ENCODE measurements at places on chromosomes 4 and X.

GRCh38 chr4:30601070-30601865 lies 118.9 kb upstream of the PCDH7 start:
- DNase-seq: no peak

GRCh38 chr4:2361366-2362265 lies 56.8 kb downstream of the ZFYVE28 start:
- no peak for DNase-seq

DNA sequence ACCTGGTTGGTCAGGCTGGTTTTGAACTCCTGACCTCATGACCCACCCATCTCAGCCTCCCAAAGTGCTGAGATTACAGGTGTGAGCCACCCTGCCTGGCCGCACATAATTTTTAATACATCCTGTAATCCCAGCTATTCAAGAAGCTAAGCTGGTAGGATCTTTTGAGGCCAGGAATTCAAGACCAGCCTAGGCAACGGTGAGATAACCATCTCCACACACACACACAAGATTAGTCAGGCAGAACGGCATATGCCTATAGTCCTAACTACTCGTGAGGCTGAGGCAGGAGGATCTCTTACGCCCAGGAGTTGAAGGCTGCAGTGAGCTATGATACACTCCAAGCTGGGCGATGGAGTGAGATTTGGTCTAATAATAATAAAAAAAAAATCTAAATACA lies 212.4 kb upstream of the NEIL3 start:
- DNase-seq: no peak

DNA sequence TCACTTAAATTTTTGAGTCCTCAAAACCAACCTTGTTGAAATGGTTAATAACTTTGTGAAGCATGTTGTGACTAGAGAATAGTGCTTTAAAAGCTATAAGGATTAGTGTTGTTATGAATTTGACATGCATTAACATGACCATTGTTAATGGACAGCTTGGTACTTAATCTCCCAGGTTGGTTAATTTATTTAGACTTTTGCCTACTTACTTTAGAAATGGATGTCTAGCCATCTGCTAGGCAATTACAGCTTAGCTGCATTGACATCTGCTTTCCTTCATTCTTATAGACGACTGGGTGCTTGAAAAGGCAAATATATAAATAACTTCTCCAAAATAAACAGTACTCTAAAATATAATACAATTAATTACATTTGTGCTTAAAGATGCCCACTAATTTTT lies 368.0 kb downstream of the CCSER1 start:
- DNase-seq: no peak

DNA sequence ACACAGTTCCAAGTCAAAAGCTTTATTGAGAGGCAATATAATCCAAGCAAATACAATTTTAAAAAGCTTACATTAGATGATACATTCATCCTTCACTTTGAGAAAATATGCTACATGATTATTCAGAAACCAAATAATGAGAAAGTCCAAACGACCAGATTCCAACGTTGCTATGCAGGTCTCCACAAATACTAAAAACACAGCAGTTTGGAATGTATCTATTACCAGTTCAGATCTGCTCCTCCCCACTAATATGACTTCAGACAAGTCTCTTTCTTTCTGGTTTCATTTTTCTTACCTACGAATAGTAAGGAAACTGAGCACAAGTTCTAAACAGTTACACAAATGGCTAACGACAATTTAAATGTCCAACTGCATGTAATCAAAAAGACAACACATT lies 9.5 kb downstream of the NAF1 start:
- peak; percentile 77 for DNase-seq

- no peak for DNase-seq
Observed at GRCh38 chrX:21735768-21736127, 22.2 kb downstream of the SMPX start.

DNA sequence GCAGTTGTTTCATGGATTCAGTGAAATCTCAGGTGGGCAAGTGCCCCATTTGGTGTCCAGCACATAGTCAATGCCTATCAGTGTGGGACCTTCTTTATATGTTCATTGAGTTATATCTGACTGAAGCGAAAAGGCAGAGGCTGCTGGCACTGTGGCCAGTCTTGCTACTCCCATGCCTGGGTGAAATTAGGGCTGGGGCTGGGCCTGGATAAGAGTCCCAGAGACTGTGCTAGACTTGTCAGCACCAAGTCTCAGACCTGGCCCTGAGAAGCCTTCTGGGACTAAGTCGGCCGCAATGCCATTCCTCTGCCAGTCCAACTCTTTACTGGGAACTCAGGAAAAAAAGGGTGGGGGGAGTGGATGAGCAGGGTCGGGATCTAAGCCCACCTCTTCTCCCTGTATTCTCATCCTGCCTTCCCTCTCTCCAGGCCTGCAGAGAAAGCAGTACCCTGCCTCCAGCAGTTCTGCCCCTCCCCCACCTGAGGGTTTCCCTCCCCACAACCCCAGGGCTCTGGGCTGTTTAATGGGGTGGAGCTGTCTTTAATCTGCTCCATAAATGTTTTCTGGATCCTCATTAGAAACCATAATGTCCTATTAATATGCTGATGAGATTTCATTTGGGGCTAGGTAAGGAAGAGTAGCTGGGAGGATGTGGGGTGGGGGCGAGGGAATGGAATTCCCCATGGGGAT lies 153.5 kb upstream of the PJA1 start:
- DNase-seq: no peak

- no peak for DNase-seq
Observed at GRCh38 chrX:68488657-68489056, 10.2 kb upstream of the YIPF6 start.

DNA sequence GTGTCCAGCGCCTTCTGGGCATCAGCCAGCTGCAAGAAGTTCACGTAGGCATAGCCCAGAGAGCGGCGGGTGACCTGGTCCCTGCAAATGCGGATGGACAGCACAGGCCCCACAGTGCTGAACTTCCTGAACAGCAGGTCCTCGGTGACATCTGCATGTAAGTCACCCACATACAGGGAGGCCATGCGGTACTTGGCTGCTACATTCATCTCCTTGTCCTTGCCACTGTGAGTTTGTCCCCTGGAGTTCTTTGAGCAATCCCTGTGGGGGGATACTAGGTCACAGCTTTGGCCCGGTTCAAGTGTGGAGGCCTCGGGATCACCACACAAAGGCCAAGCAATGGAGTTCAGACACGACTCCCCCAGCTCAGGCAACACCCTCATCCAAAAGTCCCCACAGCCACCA lies 776 bp downstream of the PABPC4L start:
- DNase-seq: peak; percentile 9

GRCh38 chrX:3450881-3451570 lies 104.6 kb upstream of the MXRA5 start:
- peak; percentile 87 for DNase-seq

GRCh38 chr4:118284169-118284568 lies 68.6 kb downstream of the PRSS12 start:
- DNase-seq: no peak

DNA sequence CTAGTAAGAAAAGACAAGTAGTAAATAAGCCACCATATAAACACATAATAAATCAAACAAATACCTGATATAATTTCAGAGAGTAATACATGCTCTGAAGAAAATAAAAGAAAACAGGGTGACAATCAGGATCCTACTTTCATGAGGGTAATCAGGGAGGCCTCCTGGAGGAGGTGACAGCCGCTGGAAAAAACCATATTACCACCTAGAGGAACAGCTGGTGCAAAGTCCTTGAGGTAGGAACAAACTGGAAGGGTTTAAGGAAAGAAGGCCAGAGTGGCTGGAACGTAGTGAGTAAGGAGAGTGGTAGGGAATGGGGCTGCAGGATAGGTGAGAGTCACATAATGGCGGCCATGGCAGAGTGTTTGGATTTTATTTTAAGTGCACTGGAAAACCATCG lies 19.1 kb upstream of the PLAC1 start:
- no peak for DNase-seq

DNA sequence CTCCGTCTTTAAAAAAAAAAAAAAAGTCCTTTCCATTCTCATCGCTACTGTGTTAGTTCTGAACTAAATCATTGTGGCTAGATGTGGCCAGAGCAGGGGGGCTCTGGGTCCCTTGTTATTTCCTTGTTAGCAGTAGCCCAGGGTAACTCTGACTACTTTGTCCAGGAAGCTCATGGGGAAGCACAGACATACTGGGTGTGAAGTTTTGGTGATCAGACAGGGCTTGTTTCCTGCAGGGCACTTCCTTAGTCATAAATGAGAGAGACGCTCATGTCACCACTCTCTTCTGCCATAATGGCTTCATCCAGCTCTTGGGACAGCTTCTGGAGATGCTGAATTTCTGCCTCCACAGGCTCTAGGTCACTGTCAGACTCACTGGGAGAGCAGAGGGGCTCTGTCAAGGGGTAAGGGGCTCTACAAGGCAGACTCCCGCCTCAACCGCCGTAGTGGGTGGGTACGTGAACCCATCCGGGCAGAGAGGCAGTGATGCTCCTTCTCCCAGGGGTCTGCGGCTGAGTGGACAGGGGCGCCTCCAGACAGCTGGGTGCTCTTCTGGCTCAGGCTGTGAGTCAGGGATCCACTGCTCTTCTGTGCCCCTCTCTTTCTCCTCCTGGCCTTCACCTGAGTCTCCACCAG lies 12.9 kb downstream of the STIM2 start:
- DNase-seq: no peak

DNA sequence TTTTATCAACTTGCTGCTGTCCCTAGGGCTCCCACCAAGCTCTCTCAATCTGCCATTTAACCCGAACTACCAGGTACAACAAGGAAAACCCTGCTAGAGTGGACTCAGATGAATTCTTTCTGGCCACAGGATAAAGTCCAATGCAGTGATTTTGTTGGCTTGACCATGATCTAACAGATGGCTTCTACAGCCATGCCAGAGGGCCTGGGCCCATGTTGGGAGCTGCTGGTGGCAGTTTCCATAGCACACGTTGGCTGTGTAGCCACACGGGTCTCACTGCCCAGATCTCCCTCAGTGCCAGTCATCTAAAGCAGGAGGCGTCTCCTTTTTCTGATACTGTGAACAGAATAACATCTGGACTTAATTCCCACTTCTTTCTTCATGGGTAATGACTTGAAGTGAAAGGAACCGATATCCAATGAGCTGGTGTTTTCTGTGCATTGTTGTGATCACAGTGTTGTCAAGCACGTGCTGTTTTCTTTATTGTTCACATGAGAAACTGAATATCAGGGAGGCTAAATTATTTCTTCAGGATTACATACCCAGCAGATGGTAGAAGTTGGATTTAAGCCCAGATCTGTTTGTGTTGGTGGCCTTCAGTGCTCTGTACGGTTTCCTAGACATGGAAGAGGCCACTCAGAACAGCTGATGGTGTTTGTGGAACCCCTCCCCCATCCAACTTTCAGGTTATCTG lies 85.2 kb upstream of the CLCN4 start:
- DNase-seq: no peak

GRCh38 chr4:169167957-169168858 lies 102.5 kb downstream of the SH3RF1 start:
- DNase-seq: no peak

DNA sequence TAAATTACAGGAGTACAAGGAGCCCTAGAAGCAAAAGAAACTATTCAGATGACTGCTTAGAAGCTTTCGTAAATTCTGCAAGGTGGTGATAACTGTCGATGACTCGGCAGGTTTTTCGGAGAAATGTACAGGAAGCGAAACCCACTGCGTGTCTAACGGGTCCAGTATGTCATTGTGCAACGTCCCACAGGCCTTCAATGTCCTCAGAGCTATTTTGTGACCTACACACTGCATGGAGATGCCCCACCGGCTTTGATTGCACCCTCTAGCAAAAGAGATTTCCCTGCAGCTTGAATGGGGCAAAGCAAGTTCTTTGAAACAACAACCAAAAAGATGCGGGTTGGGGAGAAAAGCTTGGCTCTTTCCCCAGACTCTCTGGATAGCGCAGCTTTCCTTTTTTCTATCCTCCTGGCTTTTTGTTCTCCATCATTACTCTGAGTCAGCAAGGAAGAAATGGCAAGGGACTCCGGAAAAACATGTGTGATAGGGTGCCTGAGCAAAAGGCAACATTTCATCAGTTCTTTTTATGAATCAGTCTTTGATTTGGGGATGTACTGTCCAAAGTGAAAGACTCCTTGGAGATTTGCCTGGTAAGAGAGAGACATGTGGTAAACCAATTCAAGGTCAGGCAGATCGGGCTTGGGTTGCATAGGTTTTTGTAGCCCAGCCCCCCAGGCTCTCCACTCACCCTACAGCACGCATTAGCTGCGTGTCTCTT lies 112.0 kb upstream of the TBL1X start:
- DNase-seq: peak; percentile 88
